H1 (cell line): ENCODE measurements at places on chromosomes 5 and 9. TPM values are rescaled to one million over a fixed set of nuclear protein-coding genes. Genes with fewer than 3 reads are reported as not detected.

- no peaks in the 10 kb centered on the region; the same call in 1 of the 2 replicates for H3K4me1 ChIP-seq
- H3K27me3 ChIP-seq, result no peaks in the 10 kb centered on the region
Measured at GRCh38 chr9:127658428-127658827, 46.4 kb downstream of the STXBP1 start.

DNA sequence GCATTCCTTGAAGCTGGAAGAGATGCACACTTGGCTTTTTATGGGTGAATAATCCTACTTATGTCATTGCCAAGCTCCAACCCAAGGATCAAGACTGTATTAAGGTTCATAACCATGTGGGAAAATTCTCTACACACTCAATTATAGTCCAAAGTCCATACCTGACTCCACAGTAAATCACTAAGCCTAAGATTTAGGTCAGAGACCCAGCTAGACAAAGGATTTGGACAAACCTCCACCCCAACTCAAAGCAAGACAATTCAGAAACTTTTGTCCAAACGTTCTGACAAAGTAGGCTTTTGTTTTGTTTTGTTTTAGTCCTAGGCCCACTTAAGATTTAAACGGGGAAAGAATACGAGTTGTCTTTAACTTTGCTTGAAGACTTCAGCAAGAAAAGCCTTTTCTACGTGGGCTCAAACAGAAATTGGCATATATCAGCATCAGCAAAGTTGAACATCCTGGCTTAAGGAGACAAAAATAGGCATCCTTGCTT lies 1.7 kb downstream of the MEGF9 start:
- no peak for DNase-seq
- H3K27me3 ChIP-seq, result peaks cover 14% of the 10 kb centered on the region; the same call in 1 of the 2 replicates
- H3K36me3 ChIP-seq, result no peaks in the 10 kb centered on the region
- peaks cover 7% of the 10 kb centered on the region for H3K4me1 ChIP-seq
- no peak overlapping the region; the same call in 1 of the 2 replicates for H3K4me3 ChIP-seq

GRCh38 chr9:21994556-21995005 lies at the start of gene CDKN2B-AS1:
Gene CDKN2B-AS1, plus strand, starts transcription at chr9:21994791.
- DNase-seq, result no peak
- peaks cover 70% of the 10 kb centered on the region for H3K27me3 ChIP-seq
- no peaks in the 10 kb centered on the region for H3K36me3 ChIP-seq
- H3K4me3 ChIP-seq, result peak within 1 kb of the TSS; percentile 76
- H3K27ac ChIP-seq, result no peak within 1 kb of the TSS

DNA sequence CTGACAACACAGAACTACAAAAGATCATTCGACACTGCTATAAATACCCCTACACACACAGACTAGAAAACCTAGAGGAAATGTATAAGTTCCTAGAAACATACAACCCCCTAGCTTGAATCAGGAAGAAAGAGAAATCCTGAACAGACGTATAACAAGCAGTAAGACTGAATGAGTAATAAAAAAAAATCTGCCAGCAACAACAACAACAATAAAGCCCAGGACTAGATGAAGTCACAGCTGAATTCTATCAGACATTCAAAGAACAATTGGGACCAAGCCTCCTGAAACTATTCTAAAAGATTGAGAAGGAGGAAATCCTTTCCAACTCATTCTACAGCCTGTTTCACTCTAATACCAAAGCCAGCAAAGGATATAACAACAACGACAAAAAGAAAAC lies 68.2 kb upstream of the SLIT3 start:
- no peaks in the 10 kb centered on the region for H3K36me3 ChIP-seq
- H3K4me1 ChIP-seq, result no peaks in the 10 kb centered on the region
- DNase-seq, result no peak
- no peak overlapping the region for H3K27ac ChIP-seq

GRCh38 chr5:147360816-147361215 lies 126.0 kb downstream of the STK32A start:
- H3K4me3 ChIP-seq, result no peak overlapping the region
- no peaks in the 10 kb centered on the region for H3K4me1 ChIP-seq
- H3K36me3 ChIP-seq, result no peaks in the 10 kb centered on the region
- DNase-seq, result no peak
- no peak overlapping the region for H3K27ac ChIP-seq

The CCDC192 gene
- total RNA-seq, result 0.61 and 0.63 TPM in 2 replicates

The ZDHHC12 gene
- total RNA-seq, result 32.8 and 35.0 TPM in 2 replicates

The MEIKIN gene
- total RNA-seq, result not detected in 2 replicates

The IL5 gene
- not detected in 2 replicates for total RNA-seq

The PCDHGA3 gene
- total RNA-seq, result 0.25 and 0.39 TPM in 2 replicates

The ACTBL2 gene
- not detected in 2 replicates for total RNA-seq
